HAP-1 (cell line): ENCODE measurements at places on chromosomes 6 and 20.

- DNase-seq, result no peak
These were observed 4.3 kb upstream of the BTN3A2 start for GRCh38 chr6:26360451-26361416.

DNA sequence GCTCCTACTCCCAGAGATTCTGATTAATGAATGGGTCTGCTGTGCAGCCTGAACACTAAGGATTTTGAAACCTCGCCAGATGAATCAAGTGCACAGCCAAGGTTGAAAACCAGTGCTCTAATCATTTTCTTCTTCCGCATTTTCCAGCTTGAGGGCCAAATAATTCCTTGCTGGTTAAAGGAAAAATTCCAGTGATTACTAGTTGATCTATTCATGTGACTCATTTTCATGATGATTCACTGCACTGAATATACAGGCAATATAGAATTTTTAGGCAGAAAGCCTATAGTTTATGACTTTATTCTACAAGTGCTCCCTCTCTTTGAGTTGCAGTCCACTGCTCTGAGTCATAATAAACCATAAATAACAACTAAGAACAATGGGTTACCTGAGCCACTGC, 80.6 kb upstream of the PROKR2 start:
- no peak for DNase-seq

DNA sequence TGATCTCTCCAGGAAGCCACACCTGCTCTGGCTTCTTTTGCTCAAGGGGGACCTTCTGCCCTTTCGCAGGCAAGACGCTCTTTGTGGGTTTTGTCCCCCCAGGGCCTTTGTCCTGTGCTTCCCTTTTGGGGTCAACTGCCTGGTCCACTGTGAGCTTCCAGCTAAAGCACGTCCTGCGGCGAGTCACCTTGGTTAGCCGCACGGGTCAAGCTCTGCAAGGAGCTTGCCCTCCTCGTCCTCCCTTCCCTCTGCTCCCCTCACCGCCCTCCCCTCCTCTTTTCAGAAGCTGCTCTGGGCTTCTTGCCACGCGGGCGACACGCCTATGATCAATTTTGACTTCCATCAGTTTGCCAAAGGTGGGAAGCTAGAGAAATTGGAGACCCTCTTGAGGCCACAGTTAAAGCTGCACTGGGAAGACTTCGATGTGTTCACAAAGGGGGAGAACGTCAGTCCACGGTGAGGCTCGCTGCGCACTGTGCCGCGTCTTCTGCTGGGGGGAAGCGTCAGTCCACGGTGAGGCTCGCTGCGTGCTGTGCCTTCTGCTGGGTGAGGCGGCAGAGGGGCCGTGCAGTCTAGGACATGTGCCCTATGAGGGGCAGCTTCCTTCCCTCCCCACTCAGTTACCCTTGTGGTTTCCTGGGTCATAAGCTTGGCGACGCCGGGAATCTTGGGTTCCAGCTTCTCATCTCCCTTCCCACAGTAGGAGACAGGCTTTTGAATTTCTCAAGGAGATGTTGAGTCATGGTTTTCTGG, 80.2 kb downstream of the SYNJ2 start:
- DNase-seq, result no peak

DNA sequence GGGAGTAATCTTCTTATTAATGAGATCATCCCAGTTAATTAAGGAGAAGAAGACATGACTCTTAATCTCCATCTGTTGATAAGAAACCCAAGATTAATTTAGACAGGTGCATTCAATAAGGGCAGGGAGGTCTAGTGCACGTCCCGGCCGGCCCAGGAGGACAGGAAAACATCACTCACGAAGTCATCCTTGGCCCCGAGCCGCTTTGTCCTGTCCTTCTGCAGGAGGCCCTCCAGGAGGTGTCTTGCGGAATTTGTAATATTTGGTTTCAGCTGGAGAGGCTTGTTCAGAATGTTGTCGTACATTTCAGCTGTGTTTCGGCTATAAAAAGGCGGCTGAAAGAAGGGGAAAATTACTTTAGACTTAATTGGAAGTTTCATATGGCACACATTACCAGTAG, 118.4 kb upstream of the SLC2A12 start:
- DNase-seq, result no peak
